Activated T-helper 9 cell treated with anti-CD3 and anti-CD28 coated beads, Interleukin-2, amount 50 U/mL, for 16 hours (primary cell): ENCODE measurements at places on chromosomes 12 and 14.

- DNase-seq, result no peak
These were observed 85.6 kb downstream of the SLC2A13 start for GRCh38 chr12:40020261-40020691.

- DNase-seq, result no peak
These were observed 596.1 kb downstream of the VRK1 start for GRCh38 chr14:97393244-97393643.

DNA sequence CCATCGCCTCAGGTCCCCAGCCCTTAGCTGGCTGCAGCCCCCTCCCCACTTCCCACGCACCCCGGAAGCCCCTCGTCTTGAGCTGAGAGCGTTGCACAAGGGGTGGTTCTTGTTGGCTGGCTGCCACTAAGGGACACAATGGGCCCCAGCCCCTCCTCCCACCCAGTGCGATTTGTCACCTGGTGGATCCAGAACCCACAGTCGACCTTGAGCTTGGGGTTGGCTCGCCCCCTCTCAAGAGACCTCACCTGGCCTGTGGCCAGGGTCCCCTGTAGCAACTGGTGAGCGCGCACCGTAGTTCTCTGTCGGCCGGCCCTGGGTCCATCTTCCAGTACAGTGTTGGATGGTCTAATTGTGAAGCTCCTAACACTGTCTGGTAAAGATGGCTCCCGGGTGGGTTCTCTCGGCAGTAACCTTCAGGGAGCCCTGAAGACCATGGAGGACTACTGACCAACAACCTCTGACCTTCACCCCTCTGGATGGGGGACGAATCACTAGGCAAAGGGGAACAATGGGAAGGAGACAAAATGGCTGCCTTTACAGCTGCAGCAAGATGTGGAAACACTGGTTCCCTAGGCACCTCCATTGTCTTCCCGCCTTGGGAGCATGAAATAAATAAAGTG is 6.6 kb downstream of the PHB2 start:
- DNase-seq, result no peak

- DNase-seq, result no peak
These were observed at the start of gene LTBP2 for GRCh38 chr14:74611650-74612349. LTBP2 (minus strand) TSS chr14:74612237; CDS start chr14:74611944, 293 bp downstream.

GRCh38 chr12:114656906-114657596 is 26.9 kb downstream of the TBX3 start:
- no peak for DNase-seq

- no peak for DNase-seq
These were observed 21.5 kb downstream of the METAP2 start for GRCh38 chr12:95495433-95495832.

DNA sequence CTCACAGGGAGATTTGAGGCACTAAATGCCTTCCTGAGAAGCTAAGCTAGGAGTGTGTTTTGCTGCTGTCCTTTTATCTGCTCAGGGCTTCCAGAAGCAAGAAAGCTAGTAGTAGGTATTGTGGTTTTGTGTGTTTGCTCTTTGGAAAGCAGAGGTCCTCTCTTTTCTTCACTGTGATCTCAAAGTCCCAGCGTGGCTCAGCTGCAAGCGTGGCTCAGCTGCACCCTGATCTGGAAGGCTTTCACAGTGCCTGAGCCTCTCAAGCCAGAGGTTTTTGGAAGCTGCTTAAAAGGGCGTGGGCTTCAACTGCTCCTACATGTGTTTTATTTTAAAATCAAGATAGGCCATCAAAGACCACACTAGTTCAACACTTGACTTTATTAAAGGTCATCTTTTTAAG is 337.4 kb upstream of the RGS6 start:
- no peak for DNase-seq

GRCh38 chr12:32868885-32869284 is 27.7 kb downstream of the PKP2 start:
- DNase-seq, result no peak

DNA sequence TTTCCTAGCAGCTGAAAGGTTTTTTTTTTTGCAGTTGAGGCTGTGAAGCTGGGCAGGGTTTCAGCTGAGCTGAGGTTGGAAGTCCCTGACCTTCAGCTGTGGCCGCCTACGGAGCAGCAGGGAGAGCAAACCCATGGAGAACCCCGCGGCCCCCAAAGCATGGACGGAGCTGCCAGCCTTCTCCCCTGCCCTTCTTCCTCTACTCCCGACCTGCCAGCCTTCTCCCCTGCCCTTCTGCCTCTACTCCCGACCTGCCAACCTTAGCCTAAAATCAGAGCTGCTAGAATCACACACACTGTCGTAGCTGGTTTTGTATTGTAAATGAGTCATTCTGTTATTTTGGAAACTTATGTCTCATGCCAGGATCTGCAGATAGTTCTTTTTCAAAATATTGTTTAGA is 74.6 kb downstream of the PPP2R5C start:
- DNase-seq, result no peak

DNA sequence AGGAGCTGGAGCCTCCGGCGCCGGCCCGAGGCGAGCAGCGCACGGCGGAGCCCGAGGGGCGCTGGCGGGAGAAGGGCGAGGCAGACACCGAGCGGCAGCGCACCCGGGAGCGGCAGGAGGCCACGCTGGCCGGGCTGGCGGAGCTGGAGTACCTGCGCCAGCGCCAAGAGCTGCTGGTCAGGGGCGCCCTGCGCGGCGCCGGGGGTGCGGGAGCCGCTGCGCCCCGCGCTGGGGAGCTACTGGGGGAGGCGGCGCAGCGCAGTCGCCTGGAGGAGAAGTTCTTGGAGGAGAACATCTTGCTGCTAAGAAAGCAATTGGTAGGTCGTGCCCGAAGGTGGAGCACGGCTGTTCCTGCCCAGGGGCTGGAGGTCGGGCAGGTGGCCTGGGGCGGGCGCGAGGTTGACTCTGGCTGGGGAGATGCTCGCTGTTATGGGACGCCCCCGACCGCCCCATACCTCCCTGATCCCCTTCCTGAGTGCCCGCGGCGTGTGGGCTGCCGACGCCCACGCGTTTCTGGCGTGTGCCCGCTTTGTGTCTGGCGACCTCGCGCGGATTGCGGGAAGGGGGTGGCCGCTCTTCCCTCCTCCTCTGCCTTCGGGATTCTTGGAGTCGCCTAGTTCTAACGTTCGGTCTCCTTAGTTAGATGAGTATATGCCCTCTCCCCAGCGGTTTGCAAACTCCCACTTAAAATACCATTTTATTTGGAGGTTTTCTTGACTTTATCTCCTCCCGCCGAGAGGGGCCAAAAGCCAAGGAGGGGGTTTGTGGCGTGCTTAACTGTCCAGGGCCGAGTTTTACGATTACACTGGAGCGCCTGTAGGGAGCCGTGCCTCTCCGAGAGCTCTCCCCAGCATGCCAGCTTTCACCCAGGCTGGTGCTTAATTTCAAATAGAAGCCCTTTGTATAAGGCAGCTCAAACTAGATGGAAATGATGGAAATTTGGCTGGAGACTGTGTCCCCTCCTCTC is 752 bp downstream of the DACT1 start:
- DNase-seq, result no peak

DNA sequence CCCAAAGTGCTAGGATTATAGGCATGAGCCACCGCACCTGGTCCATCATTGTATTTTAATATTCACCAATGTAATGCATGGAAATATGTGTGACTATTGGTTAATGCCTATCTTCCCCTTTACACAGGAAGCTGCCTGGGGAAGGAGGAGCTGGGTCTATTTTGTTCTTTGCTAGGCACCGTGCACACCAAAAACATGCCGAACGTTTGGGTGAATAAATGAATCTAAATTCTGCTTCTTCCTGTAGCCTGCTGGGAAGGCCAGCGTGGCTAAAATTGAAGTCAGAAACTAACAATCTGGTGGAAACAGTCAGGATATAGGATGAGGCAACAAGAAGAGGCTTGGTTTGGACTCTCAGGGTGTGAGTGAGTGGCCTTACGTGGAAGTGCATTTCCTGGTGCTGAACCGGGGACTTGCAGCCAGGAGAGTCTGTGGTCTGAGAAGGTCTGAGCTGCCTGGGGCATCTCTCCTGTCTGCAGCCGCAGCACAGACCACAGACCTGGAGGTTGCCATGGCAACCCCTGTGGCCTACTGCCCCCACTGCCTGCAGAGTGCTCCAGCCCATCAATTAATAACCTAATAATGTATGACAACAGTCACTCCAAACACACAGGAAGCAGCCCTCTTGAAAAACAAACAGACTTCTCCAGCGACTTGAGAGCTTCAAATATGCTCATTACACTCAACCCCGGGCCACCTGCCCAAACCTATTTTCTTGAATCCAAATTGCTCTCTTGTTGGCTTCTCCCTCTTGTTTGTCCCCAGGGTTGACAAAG is 5.5 kb upstream of the GPR68 start:
- DNase-seq, result no peak

DNA sequence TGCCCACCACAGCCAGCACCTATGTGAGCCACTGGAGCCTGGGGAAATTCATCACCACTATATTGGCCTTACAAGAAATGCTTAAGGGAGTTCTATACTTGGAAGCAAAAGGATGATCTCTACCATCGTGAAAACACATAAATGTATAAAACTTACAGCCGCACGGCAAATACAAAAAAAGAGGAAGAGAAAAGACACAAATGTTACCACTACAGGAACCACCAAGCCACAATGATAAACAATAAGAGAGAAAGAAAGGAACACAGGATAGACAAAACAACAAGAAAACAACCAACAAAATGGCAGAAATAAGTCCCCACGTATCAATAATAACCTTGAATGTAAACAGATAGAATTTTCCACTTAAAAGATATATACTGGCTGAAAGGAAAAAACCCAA is 267.5 kb downstream of the TMEM121 start:
- DNase-seq, result no peak

DNA sequence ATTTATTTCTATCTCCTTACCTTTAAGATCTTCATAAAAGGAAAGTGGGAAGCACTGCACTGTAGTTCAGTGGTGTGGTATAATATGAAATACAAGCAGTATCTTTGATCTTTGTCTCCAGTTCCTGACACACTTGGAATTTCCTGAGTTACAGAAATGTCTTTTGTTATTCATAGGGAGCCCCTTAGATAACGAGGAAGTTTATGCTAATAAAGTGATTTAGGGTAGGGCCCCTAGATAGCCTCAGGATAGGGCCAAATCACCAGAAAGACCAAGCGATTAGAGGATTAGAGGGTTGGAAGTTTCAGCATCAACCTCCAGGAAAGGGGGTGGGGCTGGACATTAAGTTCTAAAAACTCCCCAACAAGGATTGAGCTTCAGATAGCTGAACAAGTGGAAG is 29.9 kb upstream of the DDHD1 start:
- no peak for DNase-seq

DNA sequence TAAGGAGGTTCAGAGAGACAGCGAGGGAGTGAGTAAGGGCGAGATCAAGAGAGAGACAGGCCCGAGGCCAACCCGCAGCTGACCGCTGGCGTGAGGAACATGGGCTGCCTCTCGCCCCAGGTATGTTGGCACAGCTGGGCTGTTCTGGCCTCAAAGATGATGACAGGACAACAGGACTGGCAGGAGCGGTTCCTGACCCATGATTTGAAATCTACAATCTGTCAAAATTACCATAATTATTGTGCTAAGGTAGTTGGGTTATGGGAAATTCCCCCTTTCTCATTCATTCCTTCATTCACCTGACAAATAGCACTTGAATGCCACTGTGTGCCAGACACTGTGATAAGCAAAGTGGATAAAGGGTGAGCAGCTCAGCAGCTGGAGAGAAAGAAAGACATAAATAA is 5.1 kb upstream of the ENDOU start:
- DNase-seq, result no peak

- no peak for DNase-seq
These were observed 657.6 kb downstream of the MED13L start for GRCh38 chr12:115619889-115620288.

DNA sequence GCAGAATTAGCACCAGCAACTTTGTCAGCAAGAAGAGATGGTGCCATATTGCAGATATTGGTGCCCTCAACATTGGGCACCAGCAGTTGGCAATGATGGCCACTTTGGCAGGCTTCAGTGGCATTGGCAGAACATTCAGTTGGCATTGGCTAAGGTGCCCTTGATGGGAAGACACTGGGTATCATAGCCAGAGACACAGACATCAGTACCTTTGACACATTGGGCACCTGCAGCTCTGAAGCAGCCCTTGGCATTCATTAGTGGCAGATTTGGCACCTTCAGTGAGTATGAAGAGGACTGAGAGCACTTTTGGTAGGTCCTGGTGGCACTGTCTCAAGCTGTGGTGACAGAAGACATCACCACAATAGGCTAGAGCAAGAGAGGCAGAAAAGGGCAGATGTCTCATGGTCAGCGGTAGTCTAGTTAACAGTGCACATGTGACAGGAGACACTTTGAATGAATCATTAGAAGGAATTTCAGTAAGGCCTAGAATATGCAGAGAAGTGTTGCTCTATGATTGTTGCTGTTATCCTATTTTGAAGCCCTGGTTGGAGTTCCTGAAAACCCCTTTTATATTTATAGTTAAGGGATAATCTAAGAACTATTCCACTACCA is 422.2 kb downstream of the APAF1 start:
- no peak for DNase-seq

- DNase-seq, result no peak
These were observed 1929.9 kb upstream of the SEL1L start for GRCh38 chr14:83463500-83464098.

DNA sequence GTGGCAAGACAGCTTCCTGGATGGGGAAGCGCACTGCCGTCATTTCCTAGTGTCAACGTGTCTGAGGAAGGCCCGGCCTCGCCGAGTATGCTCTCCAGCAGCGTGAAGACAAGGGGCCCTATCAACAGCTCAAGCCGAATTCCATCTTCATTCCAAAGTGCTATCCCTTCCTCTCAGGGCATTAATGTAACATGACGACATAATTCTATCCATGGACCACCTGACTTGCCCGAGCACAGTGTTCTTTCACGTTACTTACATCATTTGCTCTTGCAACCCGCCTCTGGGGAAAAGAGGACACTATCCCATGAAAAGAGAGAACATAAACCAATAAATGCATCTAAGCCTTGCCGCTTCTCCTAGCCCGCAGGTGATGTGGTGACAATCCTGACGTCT is 22.9 kb downstream of the CCDC92 start:
- DNase-seq, result no peak

DNA sequence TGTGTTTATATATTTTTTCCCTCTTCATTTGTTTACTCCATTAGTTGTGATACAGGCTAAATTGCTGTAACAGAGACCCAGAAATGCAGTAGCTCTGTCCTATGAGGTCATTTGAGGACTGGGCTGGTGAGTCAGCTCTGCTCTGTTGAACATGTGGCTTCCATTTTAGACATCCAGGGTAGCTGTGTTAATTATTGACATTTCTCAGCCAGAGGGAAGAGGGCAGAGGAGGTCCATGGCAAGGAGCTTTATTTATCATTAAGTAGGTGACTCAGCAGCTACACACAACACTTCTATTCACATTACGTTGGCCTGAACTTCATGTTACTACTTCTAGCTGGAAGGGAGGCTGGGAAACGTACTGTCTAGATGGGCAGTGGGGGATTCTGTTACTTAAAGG is 85.4 kb downstream of the PTCSC3 start:
- DNase-seq, result no peak

DNA sequence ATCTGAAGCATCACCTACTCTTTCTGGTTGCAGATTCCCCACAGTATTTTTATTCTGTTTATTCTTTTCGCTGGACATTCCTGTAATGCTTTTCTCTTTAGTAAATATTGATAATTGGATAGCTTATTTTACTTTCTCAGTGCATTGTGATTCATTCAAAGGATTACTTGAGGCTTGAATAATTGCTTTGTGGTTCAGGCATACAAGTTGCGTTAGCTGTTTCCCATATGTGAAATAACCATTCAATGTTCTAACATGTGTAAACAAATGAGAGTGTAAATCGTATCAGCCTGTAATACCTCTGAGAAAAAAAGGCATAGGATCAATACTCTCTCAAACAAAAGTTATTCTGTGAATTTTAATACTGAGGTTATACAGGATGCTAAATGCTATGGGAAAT is 1004.2 kb upstream of the SEL1L start:
- no peak for DNase-seq

- no peak for DNase-seq
These were observed 33.6 kb downstream of the ADGRD1 start for GRCh38 chr12:130987151-130987931.
